ENCODE measurements at places on chromosomes 2 and 18.

GRCh38 chr2:96895746-96896651, 26.1 kb upstream of the SEMA4C start:
- no peak for DNase-seq

- DNase-seq: no peak
Observed at GRCh38 chr2:88733155-88733902, 41.9 kb downstream of the RPIA start.

DNA sequence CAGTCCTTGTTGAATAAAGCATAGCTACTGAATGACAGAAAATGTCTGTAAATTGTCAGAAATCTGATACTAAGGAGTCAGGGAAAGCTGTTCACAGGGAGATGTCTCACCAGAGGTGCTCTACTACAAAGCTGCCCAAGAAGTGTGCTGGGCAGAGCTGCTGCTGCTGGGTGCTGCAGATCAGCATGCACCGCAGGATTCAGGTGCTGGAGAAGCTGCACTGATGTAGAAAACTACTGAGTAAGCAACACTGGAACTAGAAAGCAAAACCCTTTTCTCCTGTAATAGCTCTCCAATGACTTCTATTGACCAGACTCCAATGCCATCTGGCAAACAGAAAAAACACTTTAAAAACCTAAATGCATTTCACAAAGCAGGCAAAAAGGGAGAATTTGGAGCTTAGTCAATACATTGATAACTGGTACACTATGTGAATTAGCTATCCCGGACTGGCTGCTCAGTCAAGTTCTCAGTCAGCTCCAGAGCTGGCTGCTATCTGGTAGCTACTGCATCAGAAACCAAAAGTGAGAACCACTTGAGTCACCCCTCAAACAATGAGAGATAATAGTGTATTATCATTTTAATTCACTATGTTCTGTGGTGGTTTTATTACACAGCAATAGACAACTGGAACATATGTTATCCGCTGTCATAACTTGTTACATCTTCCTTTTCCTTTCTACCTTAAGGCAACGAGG, 493.1 kb downstream of the CPS1 start:
- DNase-seq: no peak

DNA sequence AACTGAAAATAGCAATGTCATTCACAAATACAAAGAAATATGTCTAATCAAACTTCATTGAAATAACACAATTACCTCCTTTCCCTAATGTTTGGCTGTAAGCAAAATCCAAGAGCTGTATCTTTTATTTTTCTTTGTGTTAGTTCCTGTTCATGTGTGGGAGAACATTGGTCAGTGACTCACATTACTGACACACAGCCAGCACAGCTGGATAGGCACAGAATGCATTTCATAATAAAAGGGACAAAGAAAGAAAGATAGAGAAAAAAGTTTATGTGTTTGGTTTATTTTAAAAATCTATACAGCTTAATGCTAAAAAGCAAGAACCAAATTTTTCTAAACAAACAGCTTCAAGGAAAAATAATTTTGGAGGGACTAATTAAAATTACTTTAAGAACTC, 185.6 kb upstream of the COL3A1 start:
- peak; percentile 83 for DNase-seq

DNA sequence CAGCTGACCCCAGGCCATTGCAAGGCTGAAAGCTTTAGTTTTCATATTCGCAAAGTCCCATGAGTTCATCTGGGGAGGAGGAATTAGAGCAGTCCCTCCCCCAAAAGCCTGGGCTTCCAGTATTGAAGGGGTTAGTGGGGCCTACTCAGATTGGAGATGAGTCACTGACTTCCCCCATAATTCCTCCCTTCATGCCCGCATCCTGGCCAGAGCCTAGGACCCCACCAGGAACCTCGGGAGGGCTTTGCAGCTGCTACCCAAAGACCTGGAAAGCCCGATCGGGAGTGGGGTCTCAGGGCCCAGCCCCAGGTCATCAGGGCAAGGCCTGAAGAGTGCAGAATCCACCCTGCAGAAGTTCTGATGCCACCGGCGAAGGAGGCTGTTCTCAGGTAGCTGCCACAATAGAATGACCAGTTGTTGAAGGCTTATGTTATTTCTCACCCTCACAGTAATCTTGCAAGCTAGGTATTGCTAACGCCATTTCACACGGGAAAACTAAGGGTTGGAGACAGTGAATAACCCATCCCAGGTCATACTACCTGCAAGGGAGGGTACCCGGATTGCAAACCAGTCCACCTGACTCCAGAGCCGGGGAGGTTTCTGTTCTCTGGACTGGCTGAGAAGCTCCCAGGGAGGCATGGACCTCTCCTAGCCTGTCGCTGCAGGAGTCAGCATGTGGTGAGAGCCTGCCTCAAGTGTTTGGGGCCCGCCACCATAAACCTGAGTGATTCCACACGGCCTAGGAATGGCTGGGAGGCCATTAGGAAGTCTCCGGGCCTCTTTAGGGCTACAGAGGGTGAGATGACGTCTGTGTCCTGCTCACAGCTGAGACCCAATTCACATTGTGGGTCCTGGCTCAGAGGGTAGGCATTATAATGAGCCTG, 5.8 kb upstream of the ARID5A start:
- no peak for DNase-seq

DNA sequence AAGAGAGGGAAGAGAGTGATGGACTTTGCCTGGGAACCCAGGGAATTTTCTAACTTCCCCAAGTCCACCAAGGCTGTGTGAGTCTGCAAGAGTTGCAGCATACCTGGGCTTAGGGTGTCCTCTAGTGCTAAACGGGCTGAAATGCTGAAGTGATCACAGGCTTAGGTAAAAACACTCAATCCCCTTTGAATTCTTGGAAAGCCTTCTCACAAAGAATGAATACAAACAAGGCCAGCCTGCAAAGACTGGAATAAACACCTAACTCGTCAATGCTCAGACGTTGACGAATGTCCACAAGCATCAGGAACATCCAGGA, 30.0 kb upstream of the BMP10 start:
- no peak for DNase-seq

DNA sequence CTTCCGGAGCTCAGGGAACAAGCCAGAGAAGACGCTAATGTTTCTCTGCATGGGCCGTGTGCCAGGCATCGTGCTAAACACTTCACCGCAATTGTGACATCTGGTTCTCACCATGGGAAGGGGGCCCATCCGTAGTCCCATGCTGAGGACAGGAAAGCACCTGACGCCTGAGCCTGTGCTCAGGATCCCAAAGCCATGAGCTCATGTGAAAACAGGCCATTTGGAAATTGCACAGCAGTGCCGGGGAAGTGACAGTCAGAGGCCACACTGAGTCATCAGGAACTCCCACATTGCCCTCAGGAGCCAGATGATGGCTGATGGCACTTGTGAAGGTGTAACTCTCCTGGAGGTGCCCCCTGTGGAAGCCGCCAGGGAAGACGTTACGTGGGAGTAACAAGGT, 141.0 kb downstream of the INHBB start:
- no peak for DNase-seq

DNA sequence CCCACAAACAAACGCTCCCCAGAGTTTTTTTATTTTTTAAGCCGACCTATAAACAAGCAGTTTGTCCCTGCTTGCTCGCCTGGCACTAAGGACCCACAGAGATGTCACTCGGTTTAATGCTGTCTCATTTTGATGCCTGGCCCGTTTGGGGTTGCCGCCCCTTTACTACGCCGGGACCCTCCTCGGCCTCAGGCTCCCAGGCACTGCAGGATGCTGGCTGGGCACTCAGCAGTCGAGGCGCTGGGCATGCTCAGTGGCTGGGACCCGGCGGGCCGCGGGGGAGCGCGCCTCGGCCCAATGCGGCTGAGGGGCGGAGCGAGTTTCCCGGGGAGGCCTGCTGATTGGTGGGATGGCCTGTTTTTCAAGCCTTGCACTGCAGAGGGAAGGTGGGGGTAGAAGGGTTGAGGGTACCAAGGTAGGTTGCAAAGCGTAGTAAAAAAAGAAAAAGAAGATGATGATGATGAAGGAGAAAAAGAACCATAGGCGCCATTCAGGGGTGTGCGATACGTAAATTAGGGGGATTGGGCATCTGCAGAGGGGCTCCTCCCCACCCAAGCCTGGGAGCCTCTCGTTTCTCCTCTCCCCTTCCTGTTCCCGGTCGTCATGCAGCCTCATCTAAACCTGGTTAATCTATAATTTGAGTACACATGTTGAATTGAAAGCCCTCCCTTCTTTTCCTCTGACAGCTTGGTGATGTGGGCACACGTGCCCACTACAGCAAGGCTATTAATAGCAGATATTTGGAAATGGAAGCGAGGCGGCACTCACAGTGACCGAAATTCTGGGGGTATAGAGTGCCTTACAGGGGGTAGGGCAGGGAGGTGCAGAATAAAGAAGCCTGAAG, 1.5 kb upstream of the IRS1 start:
- DNase-seq: peak; percentile 84

GRCh38 chr2:148049284-148049683, 28.4 kb downstream of the MBD5 start:
- no peak for DNase-seq

DNA sequence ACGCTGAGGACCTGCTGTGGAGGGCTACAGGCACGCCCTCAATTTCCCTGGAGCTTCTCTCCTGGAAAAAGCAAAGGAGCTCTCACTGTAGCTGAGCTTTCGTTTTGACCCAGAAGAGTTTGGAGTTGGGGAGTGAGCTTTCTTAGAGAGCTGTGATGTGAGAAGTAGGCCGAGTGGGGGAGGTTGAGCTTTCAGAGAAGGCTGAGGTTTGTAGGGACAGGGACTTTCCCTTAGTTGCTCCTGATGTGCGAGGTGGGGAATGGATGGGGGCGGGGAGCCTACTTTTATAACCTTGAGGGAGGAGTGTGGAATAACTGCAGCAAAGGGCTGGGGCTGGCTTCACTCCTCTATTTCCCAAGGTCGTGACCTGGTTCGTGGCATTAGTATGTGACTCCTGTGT, 47.1 kb downstream of the ZNF532 start:
- DNase-seq: no peak

GRCh38 chr2:26782876-26783704, 2.8 kb upstream of the CENPA start:
- no peak for DNase-seq

Data from sciatic nerve (tissue), 2 donors.